Activated CD8-positive, alpha-beta memory T cell treated with anti-CD3 and anti-CD28 coated beads for 1 hour (primary cell): ENCODE measurements at places on chromosomes 4 and X.

DNA sequence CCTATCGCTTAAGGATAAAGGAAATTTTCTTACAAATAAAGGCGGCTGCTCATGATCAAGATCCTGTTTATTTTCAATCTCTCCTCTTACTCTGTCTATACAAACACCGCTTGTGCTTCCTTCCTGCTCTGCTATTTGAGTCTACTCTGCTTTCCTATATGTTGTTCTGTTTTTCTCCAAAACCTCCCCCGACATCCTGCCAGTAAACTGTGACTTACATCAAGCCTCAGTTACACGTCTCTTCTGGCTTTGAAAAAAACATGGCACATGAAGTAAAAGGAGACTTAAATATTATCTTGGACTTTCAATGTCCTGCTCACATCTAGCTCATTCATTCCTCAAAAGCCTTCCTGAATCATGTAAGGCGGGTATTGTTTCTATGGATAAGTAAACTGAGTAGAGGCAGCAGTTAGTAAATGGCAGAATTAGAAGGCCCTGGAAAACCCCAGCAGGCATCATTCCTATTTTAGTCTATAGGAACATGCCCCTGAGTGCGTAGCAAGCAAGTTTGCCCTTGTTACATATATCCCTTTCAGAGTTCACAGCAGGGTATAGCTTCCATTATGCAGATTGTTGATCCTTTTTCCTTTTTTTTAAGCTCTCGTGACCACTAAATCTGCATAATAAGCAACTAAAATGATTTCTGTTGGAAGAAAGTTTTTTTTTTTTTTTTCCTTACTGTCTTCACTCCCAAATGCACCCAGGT lies 280.1 kb downstream of the RAPGEF2 start:
- no peak for DNase-seq

DNA sequence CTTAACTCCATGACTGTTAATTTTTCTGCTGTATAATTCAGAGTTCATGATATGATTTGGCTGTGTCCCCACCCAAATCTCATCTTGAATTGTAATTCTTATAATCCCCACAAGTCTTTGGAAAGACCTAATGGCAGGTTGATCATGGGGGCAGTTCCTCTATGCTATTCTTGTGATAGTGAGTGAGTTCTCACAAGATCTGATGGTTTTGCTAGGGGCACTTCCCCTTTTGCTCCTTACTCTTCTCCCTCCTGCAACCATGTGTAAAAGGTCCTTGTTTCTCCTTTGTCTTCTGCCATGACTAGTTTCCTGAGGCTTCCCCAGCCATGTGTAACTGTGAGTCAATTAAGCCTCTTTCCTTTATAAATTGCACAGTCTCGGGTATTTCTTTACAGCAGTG lies 1751.9 kb downstream of the ARAP2 start:
- no peak for DNase-seq

- no peak for DNase-seq
These were observed 18.6 kb upstream of the TEX13B start for GRCh38 chrX:108000751-108001150.

GRCh38 chr4:66330125-66330524 lies 659.8 kb upstream of the EPHA5 start:
- DNase-seq, result no peak

- no peak for DNase-seq
These were observed 28.3 kb upstream of the PGRMC2 start for GRCh38 chr4:128315756-128316520.

DNA sequence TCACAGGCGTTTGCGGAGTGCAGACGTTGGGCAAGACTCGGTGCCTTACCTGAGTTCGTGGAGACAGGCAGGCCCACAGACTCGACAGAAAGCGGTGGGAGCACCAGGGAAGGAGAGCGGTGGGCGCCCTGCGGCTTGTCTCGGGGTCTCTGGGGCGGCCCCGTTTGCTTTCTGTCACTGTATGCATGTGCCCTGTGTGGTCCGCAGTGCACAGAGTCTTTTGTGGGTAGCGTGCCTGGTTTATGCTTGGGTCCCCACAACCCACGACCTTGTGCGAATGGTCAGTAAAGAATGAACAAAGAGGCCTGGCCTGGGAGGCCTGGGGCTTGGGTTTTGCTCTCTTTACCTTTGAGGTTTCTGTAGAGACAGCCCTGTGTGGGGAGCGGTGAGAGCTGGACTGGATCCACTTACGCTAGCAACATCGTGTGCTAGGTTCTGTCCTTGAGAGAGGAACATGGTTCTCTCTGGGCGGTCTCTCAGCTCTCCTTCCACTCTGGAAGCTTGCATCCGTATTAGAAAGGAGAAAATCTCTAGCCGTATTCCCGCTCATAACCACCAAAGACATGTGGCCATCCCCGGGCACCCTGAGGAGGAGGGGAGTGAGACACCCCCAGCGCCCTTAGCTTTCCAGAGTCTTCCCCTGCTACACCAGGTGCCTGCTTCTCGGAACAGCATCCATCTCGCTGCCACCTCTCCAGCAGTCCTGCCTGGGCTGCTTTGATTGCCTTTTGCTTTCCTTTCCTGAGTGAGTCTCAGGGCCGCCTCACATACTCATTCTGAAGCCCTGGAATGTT lies 1.2 kb downstream of the TADA2B start:
- DNase-seq, result no peak

GRCh38 chr4:137300776-137301175 lies 231.5 kb downstream of the PCDH18 start:
- DNase-seq, result no peak

DNA sequence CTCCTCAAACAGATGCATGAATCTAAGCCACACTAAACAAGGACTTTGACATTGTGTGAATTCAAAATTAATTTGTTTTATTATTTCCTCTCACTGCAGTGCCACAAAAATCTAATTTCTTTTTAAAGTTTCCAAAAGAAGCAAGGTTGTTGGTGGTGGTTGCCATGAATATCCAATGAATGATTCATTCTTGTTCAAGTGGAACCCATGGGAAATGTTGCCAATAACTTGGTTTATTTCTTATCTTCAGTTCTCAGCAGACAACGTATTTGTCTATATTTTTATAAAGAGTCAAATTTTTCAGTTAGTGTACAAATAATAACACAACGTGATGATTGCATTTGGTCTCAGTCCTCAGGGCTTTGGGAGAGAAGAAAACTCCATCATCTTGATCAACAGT lies 309.4 kb upstream of the NOCT start:
- DNase-seq, result no peak

- no peak for DNase-seq
These were observed 22.4 kb downstream of the SAT1 start for GRCh38 chrX:23805389-23805788.

DNA sequence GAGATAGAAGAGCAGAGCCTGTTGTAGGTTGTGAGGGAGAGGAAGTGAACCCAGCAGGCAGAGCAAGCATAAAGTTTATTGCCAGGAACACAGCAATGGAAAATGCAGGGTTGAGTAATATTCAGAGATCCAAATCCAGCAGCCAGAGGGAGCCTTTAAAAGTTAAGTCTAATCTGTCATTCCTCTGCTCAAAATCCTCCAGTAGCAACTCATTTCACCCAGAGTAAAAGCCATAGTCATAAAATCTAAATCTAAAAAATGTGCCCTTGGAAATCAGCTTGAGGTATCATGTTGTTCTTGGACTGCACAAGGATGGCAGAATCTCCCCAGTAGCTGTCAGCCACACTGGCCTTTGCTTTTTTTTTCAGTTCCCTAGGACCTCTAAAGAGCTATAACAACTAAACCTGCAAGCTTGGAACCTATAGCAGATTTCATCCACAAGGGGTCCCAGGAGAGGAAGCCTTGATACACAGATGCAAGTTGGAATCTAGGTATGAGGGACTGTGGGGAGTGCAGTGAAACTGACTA lies 62.9 kb upstream of the FRAS1 start:
- DNase-seq, result no peak

GRCh38 chr4:43716721-43717395 lies 731.8 kb downstream of the KCTD8 start:
- DNase-seq, result no peak

DNA sequence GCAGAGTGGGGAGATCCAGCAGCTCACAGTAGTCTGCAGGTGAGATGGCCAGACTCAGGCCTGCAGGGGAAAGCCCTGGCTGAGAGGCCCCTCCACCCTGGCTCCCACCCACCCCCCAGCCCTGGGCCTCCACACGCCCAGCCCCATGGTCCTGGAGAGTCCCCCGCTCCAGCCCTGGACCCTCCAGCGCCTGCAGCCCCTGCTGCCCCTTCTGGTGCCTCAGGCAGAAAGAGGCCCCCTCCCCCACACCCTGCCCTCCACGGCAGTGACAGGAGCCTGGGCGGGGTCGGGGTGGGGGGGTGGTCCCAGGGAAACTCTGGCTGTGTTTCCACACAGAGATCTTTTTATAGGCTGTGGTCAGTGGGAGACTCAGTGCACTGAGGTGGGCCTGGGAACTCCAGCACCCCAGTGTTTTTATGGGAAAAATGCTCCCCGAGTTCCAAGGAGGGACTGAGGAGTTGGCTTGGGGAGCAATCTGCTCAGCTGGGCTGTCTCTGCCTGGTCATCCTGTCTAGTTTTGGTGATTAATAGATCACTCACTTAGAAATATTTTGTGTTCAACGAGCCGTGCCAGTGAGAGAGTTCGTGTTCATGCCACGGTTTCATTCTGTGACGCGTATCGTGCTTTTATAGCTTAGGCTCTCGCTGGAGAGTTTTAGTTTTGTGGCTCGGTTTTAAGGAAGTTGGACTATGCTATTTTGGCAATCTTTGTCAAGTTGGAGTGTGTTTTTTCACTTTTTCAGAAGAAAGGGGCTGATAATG lies 53.1 kb upstream of the HGFAC start:
- DNase-seq, result no peak
